ENCODE measurements at places on chromosomes 1 and 21.

DNA sequence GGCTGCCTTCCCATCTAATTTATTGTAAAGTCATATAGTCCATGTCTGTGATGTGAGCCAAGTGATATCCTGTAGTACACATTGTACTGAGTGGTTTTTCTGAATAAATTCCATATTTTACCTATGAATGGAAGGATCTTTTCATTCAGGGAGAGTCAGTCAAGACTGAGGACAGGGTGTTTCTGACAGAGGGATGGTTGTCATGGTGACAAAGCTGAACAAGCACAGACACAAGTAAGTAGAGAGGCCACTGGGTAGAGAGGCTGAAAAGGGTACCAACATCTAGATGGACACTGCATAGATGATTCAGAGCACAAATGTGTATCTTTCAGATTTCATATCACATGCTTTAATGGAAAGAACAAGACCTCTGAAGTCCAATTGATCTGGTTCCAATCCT lies 22.6 kb upstream of the IL20 start:
- DNase-seq = no peak

GRCh38 chr1:230191079-230191804 lies 124.2 kb downstream of the GALNT2 start:
- peak; percentile 17 for DNase-seq

DNA sequence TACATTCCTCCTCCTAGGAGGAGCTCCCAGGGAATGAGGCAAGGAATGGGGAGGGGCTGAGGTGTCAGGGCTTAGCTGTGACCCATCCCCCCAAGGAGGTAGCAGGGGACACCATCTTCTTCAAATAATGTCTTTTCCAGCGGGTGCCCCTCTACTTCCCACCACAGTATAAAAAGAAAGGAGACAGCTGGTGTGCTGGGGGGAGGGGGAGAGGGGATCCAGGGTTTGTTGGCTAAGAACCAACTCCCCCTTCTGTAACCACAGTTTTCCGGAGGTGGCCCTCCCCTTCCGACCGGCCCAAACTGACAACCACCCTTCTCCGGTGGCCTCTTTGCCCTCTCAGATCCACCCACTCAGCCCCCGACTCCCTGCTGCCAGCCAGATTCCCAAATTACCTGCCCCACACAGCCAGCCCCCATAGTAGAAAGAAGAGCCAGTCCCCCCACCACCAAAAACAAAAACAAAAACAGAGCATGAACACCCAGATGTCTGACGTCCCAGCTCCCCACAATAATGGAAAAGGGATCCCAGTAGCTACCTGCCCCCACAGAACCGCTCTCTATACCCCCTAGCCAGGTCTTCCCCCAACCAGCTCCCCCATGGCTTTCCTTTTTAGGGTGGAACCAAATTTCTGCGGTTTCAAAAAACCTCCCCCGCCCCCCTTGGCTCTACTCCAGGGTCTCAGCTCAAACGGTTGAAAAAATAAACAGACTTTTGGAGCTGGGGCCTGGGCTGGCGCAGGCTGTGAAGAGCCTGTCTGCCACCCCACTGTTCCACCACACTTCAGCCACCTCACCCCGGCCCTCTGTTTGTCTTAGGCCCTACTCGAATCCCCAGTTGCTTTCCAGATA lies 2.1 kb downstream of the ARHGEF2 start:
- DNase-seq = peak; percentile 99

DNA sequence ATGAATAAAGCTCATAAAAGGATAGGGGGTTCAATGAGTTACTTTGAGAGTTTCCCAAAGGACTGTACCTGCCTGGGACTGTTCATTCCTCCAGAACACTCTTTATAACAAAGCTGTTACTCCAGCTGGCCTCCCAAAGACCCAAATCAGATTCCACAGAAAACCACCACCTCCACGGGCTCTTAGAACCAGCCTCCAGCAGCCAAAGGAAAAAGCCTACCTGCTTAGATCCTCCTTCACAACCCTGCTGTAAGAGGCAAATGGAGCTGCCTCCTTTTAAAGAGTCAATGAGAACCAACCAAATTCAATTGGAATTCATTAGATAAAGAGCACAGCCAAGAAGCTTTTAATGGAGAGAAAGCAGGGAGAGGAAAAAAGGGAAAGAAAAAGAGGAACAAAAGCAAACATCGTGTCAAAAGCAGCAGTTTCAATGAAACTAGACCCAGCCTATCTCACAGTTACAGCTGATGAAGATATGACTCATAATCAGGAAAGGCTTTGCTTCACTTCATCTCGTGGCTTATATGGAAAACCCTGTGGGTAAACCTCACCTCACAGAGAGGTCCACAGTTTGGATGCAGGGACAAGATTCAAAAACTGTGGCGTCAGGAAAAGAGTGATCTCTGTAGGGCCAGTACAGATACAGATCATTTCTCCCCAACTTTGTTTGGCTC lies 27.8 kb upstream of the FMO4 start:
- DNase-seq = no peak

DNA sequence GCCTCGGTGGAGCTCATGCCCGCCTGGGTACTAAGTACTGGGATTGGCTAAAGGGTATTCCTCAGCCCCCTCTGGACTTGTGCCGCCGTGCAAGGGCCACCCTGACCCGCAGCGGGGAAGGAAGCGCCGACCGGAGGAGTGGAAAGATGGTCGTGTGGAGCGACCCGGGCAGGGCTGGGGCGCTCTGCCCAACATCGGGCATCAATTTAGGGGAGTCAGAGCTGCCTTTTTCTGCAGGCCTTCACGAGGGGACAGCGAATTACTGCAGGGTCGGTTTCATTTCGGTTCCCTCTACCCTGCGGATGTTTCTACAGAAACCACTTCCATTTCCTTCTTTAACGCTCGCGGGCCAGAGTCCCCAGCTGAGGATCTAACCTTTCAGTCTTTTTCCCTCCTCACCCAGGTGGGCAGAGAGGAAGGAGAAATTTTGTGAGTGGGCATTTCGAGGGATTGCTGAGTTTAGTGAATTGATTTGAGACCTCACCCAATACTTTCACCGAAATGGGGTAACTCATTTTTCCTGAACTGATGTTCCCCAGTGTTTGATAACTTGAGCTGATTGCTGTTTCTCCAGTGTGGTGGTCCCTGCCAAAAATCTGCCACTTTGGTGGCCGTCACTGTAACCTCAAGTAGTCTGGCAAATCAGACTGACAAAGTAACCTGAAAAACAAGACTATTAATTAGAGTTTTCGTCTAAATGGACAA lies 1.1 kb downstream of the TOR1AIP1 start:
- DNase-seq = peak; percentile 30

- no peak for DNase-seq
Observed at GRCh38 chr1:18005238-18005637, 102.4 kb upstream of the IGSF21 start.

- peak; percentile 25 for DNase-seq
Observed at GRCh38 chr1:92310185-92310597, 11.3 kb downstream of the RPAP2 start.

DNA sequence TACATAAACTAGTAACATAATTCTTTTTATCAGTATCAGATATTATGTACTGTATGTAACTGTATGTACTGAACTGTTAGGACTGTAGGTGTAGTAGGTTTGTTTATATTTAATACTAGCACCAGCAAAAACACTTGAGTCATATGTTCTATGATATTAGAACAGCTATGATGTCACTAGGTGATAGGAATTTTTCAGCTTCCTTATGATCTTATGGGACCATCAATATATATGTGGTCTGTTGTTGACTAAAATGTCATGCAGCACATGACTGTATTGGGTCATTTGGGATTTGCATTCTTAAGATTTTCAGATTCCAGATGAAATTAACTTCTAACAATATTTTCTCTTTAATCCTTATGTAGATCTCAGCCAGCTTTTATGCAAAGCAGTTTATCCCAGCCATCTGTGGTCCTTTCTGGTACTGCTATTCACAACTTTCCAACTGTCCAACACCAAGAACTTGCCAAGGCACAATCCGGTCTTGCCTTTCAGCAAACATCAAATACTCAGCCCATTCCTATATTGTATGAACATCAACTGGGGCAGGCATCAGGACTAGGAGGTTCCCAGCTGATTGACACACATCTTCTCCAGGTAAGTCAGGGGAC lies 38.3 kb upstream of the MYOCOS start:
- DNase-seq = no peak

DNA sequence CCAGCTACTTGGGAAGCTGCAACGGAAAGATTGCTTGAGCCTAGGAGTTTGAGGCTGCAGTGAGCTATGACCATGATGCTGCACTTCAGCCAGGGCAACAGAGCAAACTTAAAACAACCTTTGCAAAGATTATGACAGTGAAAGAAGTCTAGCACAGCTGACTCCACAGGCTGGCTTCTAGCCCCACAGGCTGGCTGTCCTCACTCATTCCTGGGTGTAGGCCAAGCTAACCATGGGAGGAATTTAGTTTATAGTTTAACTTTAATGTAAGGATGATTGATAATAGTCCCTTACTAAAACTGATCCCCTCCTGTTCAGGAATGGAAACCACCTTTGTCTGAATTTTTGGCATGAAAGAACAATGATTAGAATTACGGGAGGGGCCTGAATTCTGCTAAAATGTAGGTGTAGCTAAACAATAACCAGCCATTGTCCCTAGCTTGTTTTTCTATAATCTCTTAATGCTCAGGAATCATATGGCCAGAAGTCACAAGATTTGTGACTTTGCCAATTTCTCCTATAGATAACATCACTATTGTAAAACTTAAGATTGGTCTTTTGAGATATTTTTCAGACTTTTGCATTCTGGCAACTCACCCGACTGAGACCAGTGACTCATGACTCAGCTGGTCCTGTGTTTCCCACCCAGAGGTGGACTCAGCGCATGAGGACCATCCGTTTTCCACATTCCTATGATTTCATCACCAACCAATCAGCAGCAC lies 28.1 kb upstream of the SGIP1 start:
- DNase-seq = no peak

DNA sequence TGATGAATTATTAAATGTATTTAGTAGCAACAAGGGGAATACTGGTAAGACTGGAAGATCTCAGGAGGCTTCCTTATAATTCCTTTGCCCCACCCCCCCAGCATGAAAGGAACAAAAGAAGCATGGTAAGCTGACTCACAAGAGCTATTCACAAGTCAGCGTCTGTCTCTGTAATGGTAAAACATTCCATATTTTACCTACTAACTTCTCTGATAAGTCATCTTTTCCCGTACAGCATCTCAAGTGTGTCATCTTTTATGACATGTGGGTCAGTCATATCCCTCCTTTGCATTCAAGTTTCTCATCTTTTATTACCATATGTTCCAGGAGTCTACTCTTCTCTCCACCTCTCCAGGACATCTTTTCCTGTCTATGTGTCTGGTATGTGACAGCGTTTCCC lies 241.3 kb downstream of the PLA2G4A start:
- DNase-seq = peak; percentile 48

- DNase-seq = no peak
Observed at GRCh38 chr21:30189773-30190172, 23.2 kb upstream of the CLDN17 start.

GRCh38 chr1:159509440-159510228 lies 26.2 kb downstream of the OR10J5 start:
- DNase-seq = no peak

GRCh38 chr1:159652506-159652905 lies 61.9 kb downstream of the CRP start:
- no peak for DNase-seq

DNA sequence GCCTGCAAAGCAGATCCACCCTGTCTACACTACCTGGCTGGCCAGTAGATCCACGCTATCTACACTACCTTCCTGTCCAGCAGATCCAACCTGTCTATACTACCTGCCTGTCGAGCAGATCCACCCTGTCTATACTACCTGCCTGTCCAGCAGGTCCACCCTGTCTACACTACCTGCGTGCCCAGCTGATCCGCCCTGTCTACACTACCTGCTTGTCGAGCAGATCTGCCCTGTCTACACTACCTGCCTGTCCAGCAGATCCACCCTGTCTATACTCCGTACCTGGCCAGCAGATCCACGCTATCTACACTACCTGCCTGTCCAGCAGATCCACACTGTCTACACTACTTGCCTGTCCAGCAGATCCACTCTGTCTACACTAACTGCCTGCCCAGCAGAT lies 102.8 kb upstream of the SAMD11 start:
- no peak for DNase-seq

DNA sequence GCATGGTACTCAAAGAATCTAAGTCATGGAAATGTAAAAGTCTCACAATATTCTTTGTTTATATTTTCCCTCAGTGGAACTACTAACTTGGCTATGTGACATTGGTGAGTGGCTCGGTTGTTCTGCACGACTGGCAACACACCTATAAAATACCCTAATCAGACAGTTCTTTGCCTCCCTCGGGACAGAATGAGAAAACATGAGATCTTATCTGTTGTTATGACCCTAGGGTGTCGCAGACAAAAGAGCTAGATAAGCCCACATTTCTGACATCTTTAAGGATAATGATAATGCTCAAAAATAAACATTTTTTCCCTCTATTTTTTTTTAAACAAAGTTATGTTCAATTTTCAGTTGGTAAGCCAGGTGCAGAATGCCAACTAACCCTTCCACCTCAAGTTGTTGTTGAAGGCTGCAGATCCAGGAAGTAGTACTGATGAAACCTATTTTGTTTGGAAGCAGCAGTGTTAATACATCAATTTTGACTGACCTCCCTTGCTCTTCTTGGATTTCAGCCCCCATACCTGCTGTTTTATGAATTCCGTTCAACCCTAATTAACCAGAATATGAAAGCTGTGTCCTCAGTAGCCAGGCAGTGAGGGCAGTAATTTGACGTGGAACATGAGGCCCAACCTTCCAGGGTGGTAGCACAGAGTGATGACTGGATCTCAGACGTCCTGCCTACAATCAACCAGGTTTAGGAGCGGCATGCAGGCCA lies 108.7 kb upstream of the DUSP10 start:
- peak; percentile 15 for DNase-seq

GRCh38 chr1:172647110-172647564 lies 11.8 kb upstream of the FASLG start:
- no peak for DNase-seq

- DNase-seq = peak; percentile 80
Observed at GRCh38 chr1:28877132-28877781, 37.1 kb upstream of the EPB41 start.

GRCh38 chr1:193066606-193067005 lies 7.2 kb downstream of the RO60 start:
- no peak for DNase-seq

GRCh38 chr1:56057466-56058405 lies 521.6 kb downstream of the PLPP3 start:
- no peak for DNase-seq

GRCh38 chr1:154589780-154590179 lies 18.2 kb downstream of the ADAR start:
- DNase-seq = no peak
